Activated CD4-positive, alpha-beta memory T cell treated with anti-CD3 and anti-CD28 coated beads, Interleukin-2, amount 10 ng/mL, durations not matched to agents 7 days and 5 days (primary cell): ENCODE measurements at places on chromosomes 1 and 21.

DNA sequence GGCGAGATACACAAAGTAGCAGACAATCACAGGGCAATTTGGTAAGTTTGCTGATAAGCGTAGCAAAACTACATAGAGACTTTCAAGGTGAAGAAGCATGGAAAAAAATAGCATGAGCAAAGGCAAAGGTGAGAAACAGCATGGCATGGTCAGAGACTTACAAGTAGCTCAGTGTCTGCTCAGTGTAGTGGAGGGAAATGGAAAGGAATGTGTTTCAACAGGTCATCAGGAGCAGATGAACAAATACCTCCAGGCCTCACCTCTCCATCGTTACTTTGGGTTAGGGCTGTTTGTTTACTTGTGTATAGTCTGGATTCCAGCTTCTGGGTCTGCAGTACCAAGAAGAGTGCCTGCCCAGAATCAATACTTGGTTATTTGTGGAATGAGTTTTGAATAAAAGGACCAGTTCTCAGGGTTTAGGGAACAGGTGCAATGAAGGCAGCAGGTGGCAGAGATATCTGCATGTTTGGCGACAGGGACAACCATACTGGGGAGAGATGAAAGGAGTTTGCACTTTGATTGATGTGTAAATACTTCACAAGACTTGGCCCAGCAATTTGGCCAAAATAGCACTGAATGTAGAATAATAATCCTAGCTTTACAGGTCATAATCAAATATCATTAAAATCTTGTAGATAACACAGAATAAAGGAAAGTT is 97.0 kb upstream of the FGGY start:
- no peak overlapping the region for H3K4me3 ChIP-seq
- no peaks in the 10 kb centered on the region for H3K36me3 ChIP-seq
- peaks cover 1% of the 10 kb centered on the region for H3K27me3 ChIP-seq
- H3K27ac ChIP-seq, result no peak overlapping the region
- H3K4me1 ChIP-seq, result no peaks in the 10 kb centered on the region
- no peak for DNase-seq

- no peaks in the 10 kb centered on the region for H3K27me3 ChIP-seq
- H3K27ac ChIP-seq, result no peak overlapping the region
- no peaks in the 10 kb centered on the region for H3K36me3 ChIP-seq
- no peak overlapping the region for H3K4me3 ChIP-seq
- H3K4me1 ChIP-seq, result no peaks in the 10 kb centered on the region
- no peak for DNase-seq
Observed at GRCh38 chr1:218585511-218586184, 240.5 kb downstream of the TGFB2 start.

- DNase-seq, result no peak
- H3K4me3 ChIP-seq, result no peak overlapping the region
- H3K27me3 ChIP-seq, result peaks cover 9% of the 10 kb centered on the region
- no peaks in the 10 kb centered on the region for H3K36me3 ChIP-seq
- no peaks in the 10 kb centered on the region for H3K4me1 ChIP-seq
Observed at GRCh38 chr1:36905941-36906340, 128.4 kb downstream of the GRIK3 start.

DNA sequence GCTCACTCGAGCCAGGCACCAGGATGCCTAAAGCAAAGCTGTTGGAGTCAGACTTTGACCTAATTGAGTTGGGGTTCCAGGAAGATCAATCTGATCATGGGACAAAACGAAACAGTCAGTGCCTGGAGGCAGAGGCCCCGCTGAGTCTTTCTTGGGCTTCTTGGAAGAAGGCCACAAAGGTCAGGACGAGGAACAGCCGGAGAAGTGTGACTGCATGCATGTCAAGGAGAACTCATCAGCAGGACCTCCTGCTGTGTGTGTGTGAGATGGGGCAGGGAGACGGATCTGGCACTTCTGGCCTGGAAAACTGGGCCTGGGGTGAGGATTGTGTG is 190.8 kb downstream of the CAMTA1 start:
- peaks cover 9% of the 10 kb centered on the region for H3K27me3 ChIP-seq
- H3K4me3 ChIP-seq, result no peak overlapping the region
- DNase-seq, result no peak
- H3K27ac ChIP-seq, result no peak overlapping the region
- H3K4me1 ChIP-seq, result no peaks in the 10 kb centered on the region

- DNase-seq, result no peak
- H3K36me3 ChIP-seq, result peaks cover 10% of the 10 kb centered on the region
- peaks cover 17% of the 10 kb centered on the region for H3K4me1 ChIP-seq
- H3K27me3 ChIP-seq, result no peaks in the 10 kb centered on the region
Observed at GRCh38 chr1:161930064-161930463, 93.6 kb downstream of the OLFML2B start.

DNA sequence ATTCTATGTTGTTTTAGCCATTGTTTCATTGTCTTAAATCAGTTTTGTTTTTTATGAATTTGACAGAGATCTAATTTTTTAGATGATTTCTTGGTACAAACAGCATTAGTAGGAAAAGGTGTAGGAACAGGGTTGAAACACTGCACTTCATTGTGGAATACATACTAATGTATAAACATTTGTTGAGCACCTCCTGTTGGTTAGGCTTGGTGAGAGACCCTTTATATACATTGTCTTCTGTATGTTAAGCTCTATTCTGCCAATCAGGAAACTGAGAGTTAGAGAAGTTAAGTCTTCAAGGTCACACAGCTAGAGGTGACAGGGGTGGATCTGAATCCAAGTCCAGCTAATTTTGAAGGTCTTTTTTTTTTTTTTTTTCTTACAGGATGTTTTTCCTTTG is 192.7 kb downstream of the VPS13D start:
- no peaks in the 10 kb centered on the region for H3K27me3 ChIP-seq
- H3K27ac ChIP-seq, result no peak overlapping the region
- no peak for DNase-seq
- peaks cover 2% of the 10 kb centered on the region for H3K4me1 ChIP-seq
- H3K36me3 ChIP-seq, result peaks cover 39% of the 10 kb centered on the region

DNA sequence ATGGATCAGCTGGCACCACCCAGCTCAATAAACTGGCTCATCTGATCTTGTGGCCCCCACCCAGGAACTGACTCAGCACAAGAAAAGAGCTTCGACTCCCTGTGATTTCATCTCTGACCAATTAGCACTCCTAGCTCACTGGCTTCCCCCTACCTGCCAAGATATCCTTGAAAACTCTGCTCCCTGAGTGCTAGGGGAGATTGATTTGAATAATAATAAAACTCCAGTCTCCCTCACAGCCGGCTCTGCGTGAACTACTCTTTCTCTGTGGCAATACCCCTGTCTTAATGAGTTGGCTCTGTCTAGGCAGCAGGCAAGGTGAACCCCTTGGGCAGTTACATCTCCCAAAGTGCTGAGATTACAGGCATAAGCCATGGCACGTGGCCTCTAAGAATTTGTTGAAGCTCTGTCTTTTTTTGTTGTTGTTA is 11.8 kb upstream of the RHBDL2 start:
- H3K36me3 ChIP-seq, result no peaks in the 10 kb centered on the region
- H3K4me3 ChIP-seq, result no peak overlapping the region
- no peak for DNase-seq

DNA sequence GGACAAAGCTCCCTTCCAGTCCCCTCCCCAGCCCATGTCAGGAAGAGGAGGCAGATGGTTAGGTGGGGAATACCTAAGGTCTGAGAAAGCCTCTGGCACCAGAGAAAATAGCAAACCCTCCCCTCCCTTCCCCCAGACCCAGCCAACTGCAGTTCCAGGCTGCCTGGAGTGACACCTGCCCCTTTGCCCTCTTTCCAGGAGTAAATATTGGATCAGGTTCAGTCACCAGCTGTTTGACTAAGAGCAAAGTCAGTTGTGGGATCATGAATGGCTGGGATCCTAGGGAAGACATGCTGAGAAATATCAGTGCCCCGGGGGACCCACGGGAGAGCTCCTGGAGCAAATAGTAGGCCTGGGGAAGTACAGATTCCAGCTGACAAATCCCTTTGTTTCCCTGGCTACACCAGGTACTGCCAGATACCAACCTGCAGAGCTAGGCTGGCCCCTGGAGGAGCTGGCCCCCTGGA is 12.2 kb upstream of the CDK18 start:
- H3K4me1 ChIP-seq, result peaks cover 13% of the 10 kb centered on the region
- DNase-seq, result no peak
- H3K4me3 ChIP-seq, result no peak overlapping the region
- H3K27me3 ChIP-seq, result peaks cover 13% of the 10 kb centered on the region
- no peak overlapping the region for H3K27ac ChIP-seq

GRCh38 chr1:115924770-115925169 is 51.5 kb upstream of the SLC22A15 start:
- H3K36me3 ChIP-seq, result no peaks in the 10 kb centered on the region
- H3K27me3 ChIP-seq, result peaks cover 4% of the 10 kb centered on the region
- H3K27ac ChIP-seq, result no peak overlapping the region
- H3K4me1 ChIP-seq, result peaks cover 7% of the 10 kb centered on the region

DNA sequence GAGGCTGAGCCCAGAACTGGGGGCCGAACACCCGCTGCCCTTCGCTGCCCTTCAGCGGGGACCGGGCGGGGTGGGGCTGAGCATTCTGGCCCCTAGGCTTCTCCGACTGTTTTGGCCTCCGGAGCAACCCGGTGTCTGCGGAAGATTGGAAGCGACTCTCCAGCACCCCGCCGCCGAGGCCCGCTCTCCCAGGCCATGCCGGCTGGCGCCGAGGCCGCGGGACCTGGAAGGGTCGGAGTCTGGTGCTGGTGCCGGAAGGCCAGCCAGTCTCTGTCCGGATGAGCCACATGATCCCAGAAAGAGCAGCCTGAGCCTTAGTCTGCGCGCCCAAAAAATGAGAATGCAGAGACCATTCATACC is 272.0 kb downstream of the FOXD2 start:
- peaks cover 3% of the 10 kb centered on the region for H3K4me1 ChIP-seq
- DNase-seq, result no peak
- no peak overlapping the region for H3K27ac ChIP-seq
- no peaks in the 10 kb centered on the region for H3K36me3 ChIP-seq
- H3K4me3 ChIP-seq, result no peak overlapping the region
- H3K27me3 ChIP-seq, result peaks cover 69% of the 10 kb centered on the region

- H3K4me3 ChIP-seq, result no peak overlapping the region
- no peak overlapping the region for H3K27ac ChIP-seq
- no peaks in the 10 kb centered on the region for H3K36me3 ChIP-seq
- DNase-seq, result no peak
- H3K27me3 ChIP-seq, result peaks cover 13% of the 10 kb centered on the region
- no peaks in the 10 kb centered on the region for H3K4me1 ChIP-seq
Observed at GRCh38 chr1:64161357-64161941, 42.0 kb upstream of the UBE2U start.

- H3K4me1 ChIP-seq, result no peaks in the 10 kb centered on the region
- H3K27ac ChIP-seq, result no peak overlapping the region
- H3K36me3 ChIP-seq, result no peaks in the 10 kb centered on the region
- peaks cover 9% of the 10 kb centered on the region for H3K27me3 ChIP-seq
Observed at GRCh38 chr1:198424441-198424840, 116.0 kb downstream of the ATP6V1G3 start.

GRCh38 chr1:63630666-63631065 is 37.5 kb downstream of the PGM1 start:
- H3K27ac ChIP-seq, result no peak overlapping the region
- peaks cover 21% of the 10 kb centered on the region for H3K4me1 ChIP-seq
- H3K4me3 ChIP-seq, result no peak overlapping the region
- DNase-seq, result no peak
- H3K27me3 ChIP-seq, result no peaks in the 10 kb centered on the region

DNA sequence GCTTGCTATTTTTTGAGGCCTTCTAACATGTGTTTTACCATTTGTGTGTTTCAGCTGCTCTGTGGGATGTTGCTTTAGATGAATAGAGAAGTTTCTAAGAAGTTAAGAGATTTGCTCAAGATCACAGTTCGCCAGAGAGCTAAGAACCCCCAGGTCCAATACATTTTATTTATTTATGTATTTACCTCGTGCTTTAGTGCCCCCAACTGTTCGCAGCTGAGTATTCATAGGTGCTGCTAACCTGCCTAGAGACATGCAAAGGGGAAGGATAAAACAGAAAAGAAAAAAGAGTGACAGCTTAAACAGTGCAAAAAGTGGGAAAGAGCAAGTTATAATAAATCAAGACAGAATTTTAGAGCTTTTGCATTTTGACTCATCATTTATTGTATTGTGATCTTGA is 31.1 kb downstream of the NFYC start:
- H3K27me3 ChIP-seq, result no peaks in the 10 kb centered on the region
- H3K4me3 ChIP-seq, result no peak overlapping the region
- peaks cover 17% of the 10 kb centered on the region for H3K4me1 ChIP-seq
- H3K36me3 ChIP-seq, result peaks cover 21% of the 10 kb centered on the region

DNA sequence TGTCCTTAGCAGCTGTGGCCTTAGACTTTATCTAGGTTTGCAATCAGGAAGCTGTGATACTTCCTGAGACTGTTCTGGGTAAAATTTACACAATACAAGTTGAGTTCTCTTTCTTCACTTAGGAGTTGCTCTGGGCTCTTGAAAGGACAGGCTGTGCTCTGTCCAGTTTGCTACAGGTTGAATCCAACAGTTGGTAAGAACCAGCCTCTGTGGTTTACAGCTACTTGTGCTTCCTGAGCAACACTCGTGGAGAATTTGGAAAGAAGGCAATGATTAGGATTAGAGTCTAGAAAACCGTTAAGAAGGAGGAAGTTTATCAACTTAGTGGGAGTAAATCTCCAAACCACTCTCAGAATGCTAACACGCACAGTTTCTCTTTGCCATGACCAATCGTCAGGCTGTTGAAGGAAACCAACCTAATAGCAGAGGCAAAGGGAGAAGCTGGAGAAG is 26.8 kb downstream of the GFI1 start:
- H3K27me3 ChIP-seq, result no peaks in the 10 kb centered on the region
- peak overlapping the region; percentile 42 for H3K4me3 ChIP-seq
- peak overlapping the region; percentile 83 for H3K27ac ChIP-seq
- H3K36me3 ChIP-seq, result peaks cover 6% of the 10 kb centered on the region
- DNase-seq, result no peak

DNA sequence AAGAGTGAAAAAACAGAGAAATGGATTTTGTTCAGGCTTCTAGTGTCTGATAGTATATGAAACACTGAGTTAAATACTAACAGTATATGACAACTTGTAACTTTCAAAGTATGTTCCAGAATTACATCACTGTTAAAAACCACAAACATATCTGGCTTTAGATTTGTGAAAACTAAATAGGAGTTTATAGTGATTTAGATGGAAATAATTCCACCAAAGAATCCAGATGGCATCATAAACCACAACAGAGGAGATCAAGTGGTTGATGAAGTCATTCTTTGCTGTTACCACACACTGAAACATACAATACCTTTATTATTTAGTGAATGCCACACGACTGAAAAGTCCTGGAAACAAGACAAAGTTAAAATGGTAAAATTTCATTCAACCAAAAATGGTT is 37.2 kb downstream of the ALG14 start:
- no peak overlapping the region for H3K27ac ChIP-seq
- no peak overlapping the region for H3K4me3 ChIP-seq
- no peaks in the 10 kb centered on the region for H3K4me1 ChIP-seq
- DNase-seq, result no peak
- no peaks in the 10 kb centered on the region for H3K27me3 ChIP-seq
- no peaks in the 10 kb centered on the region for H3K36me3 ChIP-seq

GRCh38 chr1:34742667-34743270 is 12.1 kb upstream of the GJB5 start:
- DNase-seq, result peak; percentile 79
- H3K4me1 ChIP-seq, result no peaks in the 10 kb centered on the region
- no peak overlapping the region for H3K27ac ChIP-seq
- H3K4me3 ChIP-seq, result no peak overlapping the region
- H3K36me3 ChIP-seq, result no peaks in the 10 kb centered on the region
